Pulmonary artery endothelial cell (primary cell): ENCODE measurements at places on chromosomes 3 and 15. TPM values are rescaled to one million over a fixed set of nuclear protein-coding genes. Genes with fewer than 3 reads are reported as not detected.

GRCh38 chr3:11457135-11457534, 184.9 kb downstream of the ATG7 start:
- DNase-seq, result no peak

DNA sequence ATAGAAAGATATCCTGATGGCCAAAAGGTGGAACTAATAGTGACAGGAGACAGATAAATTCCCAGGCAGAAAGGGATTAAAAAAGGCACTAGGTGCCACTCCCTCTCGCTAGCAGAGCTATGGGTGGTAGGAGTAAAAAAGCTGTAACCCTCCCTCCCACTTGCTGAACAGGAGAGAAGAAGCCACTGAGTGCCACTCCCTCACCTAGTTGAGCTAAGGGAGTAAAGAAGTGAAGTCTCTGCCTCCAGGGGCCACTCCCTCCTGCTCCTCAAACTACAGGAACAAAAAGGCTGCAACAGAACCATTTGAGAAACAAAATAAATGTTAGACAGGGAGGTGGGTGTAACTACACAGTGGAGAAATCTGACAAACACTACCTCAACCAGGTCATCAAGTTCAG, 276.2 kb upstream of the EPHA6 start:
- no peak for DNase-seq

GRCh38 chr3:173258697-173259096, 117.7 kb upstream of the SPATA16 start:
- no peak for DNase-seq

DNA sequence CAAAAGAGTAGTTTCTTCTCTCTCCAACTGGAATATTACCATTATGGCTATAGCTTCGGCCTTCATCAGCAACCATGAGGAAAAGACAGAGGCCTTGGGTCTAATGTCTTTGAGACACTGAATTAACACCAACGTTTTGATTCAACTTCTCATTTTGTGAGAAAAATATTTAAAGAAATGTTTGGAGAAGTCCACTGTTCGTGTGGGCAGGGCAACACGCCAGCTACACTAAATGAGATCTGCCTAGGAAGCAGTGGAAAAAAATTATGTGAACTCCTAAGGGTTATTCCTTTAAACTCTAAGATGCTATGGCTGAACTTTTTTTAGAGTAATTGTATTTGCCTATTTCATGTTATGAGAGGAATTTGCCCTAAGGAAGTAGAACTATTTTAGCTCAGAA, 41.8 kb downstream of the NCEH1 start:
- no peak for DNase-seq

DNA sequence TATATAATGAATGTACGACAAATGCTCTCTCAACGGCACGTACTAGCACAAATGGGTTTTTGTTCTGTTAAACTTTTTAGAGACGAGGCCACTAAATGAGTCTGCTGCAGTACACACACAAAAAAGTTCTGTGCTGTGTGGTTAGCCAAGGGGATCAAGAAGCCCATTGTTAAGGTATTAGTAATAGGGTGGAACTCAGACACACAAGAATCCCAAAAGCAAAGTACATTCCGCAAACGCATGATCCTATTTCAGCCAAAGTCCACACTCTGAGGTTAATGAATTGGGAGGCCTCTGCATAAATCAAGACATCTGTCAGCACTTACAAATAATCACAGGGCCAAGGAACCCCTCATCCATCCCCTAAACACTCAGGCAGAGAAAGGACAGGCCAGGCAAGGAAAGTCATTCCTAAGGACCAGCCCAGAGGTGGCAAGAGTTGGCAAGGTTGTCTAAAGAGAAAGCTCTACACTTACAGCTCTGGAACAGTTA, 12.1 kb downstream of the OSBPL10 start:
- no peak for DNase-seq

DNA sequence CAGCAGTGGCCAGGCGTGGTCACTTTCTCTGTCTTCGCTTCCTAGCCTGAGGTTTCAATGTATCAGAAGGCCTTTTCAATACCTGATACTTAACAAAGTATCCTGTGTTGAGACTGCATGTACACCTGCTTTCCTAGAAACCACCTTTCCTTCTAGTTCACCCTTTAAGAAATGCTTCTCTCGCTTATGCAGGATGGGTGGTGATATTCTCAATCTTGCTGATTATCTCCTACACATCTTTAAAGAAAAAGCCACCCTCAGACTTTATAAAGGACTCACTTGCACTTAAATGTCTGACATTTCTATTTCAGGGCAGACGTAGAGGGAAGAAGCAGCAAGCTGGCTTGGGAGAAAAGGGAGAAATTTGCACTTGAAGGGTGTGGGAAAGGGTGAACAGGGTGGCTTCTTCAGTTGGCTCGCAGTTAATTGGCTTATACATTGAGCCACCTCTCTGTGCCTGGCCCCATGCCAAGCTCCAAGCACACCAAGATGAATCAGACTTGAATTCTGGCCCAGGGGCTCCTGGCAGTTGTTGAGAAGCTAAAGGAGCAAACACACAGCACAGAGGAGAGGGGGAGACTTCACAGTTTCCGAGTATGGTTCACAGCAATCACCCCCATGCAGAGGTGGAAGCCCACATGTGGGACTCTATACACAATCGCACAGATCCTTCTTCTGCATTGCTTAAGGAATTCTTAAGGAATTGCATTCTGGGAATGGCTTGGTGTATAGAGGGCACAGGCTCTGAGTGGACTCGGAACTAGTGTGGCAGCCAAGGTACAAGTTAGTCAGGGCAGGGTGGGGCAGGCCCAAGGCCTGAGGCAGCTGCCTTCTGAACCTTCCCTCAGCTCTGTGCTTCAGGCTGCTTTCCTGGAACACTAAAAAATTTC, 1.3 kb downstream of the ARL6IP5 start:
- DNase-seq, result peak; percentile 85

DNA sequence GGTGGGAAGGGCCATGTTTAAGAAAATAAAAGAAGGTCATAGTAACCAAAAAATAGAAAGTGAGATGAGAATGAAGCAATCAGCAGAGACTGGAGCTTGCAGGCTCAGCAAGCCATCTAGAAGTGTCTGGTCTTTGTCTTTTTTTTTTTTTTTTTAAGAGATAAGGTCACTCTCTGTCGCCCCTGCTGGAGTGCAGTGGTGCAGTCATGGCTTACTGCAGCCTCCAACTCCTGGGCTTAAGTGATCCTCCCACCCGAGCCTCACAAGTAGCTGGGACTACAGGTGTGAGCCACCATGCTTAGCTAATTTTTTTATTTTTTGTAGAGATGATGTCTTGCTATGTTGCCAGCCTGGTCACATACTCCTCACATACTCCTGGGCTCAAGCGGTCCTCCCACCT, 36.2 kb downstream of the GXYLT2 start:
- DNase-seq, result no peak

- no peak for DNase-seq
These were observed 3.7 kb upstream of the MYL3 start for GRCh38 chr3:46866720-46867549.

DNA sequence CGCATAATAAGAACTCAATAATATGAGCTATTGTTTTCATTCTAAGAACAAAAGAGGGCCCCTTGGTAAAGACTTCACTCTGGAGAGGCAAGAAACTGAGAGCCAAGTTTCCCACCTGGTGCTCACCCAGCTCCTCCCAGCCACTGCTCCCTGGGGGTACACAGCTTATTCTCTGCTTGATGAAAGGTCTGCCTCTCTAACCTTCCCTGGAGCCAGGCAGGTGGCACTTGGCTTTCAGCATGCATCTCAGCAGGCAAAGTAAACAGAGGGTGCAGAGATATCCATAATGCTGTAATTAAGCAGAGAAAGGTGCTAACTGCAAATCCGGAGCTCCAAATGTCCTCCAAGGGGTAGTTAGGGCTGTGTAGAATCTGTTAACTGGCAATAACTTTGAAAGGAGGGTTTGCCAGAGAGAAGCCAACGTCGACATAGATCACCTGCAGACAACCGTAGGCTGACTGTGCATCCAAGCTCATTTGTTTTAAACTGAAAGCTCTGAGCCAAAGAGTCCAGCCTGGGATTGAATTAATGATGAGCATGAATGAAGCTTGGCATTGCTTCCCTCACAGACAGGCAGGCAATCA, 159.6 kb upstream of the PROK2 start:
- DNase-seq, result no peak

- DNase-seq, result no peak
These were observed 230.2 kb upstream of the ADAMTS9 start for GRCh38 chr3:64917914-64918453.

DNA sequence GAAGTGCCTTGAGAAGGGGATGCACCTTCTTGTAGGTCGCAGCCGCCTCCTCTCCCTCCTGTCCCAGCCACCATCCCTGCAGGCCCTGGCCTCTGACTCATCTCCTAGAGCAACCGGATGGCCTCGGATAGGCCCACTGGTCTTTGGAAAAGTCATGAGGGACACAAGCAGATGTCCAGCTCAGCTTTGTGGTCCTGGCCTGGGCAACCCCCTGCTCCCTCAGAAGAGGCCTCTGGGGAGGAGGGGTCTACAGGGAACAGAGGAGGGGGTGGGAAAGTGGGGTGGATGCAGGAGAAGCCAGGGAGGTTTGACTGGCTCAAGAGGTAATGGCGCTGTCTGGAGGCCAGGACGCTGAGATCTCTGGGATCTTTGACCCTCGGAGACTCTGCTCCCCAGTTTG, 259.2 kb upstream of the TLE3 start:
- no peak for DNase-seq

GRCh38 chr15:80010131-80010673, 39.2 kb upstream of the BCL2A1 start:
- no peak for DNase-seq

GRCh38 chr3:23611737-23612295, 193.9 kb upstream of the UBE2E1 start:
- DNase-seq, result no peak

- DNase-seq, result no peak
These were observed 25.2 kb upstream of the GPX1 start for GRCh38 chr3:49383387-49383786.

GRCh38 chr3:197511853-197512635, 43.7 kb downstream of the BDH1 start:
- DNase-seq, result no peak

DNA sequence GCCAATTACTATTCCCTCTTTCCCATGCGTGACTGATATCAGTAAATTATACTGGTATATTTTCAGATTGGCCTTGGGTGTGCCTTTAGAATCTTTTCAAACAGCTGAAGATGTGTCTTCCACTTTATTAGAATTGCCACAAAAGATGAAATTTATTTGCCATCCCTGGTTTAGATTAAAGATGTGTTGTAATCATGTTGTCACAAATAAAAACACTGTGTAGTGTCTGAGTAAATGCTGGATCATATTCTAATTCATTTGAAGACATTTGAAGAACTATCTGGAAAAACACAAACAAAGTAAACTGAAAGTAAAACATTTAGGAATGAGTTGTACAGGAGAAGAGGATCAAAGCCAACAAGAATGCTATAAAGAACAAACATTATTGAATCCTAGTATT, 339.7 kb upstream of the COL8A1 start:
- no peak for DNase-seq

GRCh38 chr3:81013360-81013759, 748.1 kb downstream of the GBE1 start:
- DNase-seq, result no peak

GRCh38 chr3:4687167-4687566, 194.0 kb downstream of the ITPR1 start:
- DNase-seq, result no peak

- DNase-seq, result no peak
These were observed 69.3 kb upstream of the SOX14 start for GRCh38 chr3:137694836-137695235.

GRCh38 chr3:128438488-128439072, 28.1 kb downstream of the DNAJB8 start:
- DNase-seq, result no peak

- DNase-seq, result no peak
These were observed 289.6 kb downstream of the UACA start for GRCh38 chr15:70473581-70474370.

- DNase-seq, result no peak
These were observed 63.2 kb upstream of the MNS1 start for GRCh38 chr15:56528136-56528535.

GRCh38 chr3:15889936-15890335, 92.2 kb upstream of the ANKRD28 start:
- DNase-seq, result no peak

GRCh38 chr3:50620420-50620819, 3.5 kb downstream of the MAPKAPK3 start:
- DNase-seq, result no peak

DNA sequence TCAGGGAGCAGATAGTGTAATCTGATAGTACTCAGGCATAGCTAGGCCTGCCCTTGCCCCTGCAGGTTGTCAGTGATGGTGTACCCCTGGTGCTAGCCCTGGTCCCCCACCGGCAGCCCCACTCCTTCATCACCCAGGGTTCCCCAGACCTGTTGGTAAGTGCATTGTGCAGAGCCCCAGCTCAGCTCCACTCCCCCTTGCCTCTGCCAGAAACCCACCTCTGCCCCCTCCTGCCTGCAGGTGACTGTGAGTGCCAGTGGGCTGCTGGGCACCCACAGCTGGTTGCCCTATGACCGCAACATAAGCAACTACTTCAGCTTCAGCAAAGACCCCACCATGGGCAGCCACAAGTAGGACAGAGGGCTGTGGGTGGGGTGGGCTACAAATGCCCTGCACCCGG, 27.5 kb downstream of the NBEAL2 start:
- DNase-seq, result no peak

DNA sequence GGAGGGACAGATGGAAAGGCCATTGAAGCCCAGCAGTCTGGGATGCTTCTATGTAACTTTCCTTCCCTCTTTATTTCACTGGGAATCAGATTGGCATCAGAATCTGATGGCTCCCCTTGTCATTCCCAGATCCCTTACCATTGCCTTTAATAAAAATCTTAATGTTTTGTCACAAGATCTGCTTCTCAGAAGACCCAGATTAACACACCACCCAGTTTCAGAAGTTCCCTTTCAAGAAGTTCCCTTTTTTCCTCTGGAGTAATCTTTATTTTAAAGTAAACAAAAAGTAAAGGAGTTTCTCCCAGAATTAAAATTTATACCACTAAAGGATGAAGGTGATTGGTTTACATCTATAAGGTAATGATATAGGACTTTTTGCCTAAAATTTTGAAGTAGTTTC, 76.4 kb downstream of the UBR1 start:
- no peak for DNase-seq

Gene FGF7
- 0.14 TPM in 1 of 2 replicates, not detected in the other for total RNA-seq

Gene TCAIM
- total RNA-seq, result 20.8 and 23.1 TPM in 2 replicates

Gene PCOLCE2
- total RNA-seq, result 8.5 and 12.1 TPM in 2 replicates

Gene ETV5
- total RNA-seq, result 26.8 and 37.2 TPM in 2 replicates

Gene PYGO1
- total RNA-seq, result 0.28 and 0.59 TPM in 2 replicates

Gene GOLGA8R
- total RNA-seq, result 1.1 and 1.3 TPM in 2 replicates

Gene RPN1
- 583 and 745 TPM in 2 replicates for total RNA-seq

Gene PRSS50
- total RNA-seq, result not detected in 2 replicates

Gene MRPL3
- 116 and 119 TPM in 2 replicates for total RNA-seq

Gene RNU6-1
- total RNA-seq, result not detected in 2 replicates

Gene GHSR
- not detected in 2 replicates for total RNA-seq

Gene PLS1
- total RNA-seq, result 3.4 TPM in 2 replicates

Gene DCBLD2
- 69.0 and 71.7 TPM in 2 replicates for total RNA-seq

Gene ST3GAL6
- 22.2 and 27.6 TPM in 2 replicates for total RNA-seq

Gene PSMD2
- 780 and 805 TPM in 2 replicates for total RNA-seq

Gene TRIM42
- total RNA-seq, result not detected in 2 replicates

Gene AADAC
- not detected in 2 replicates for total RNA-seq

Gene SAXO2
- total RNA-seq, result 0.11 and 0.33 TPM in 2 replicates

Gene ALDH1L1
- not detected in 2 replicates for total RNA-seq
